ENCODE measurements at places on chromosomes 6 and 20.

- DNase-seq, result no peak
Measured at GRCh38 chr6:167796192-167796981, 30.3 kb upstream of the AFDN start.

- no peak for DNase-seq
Measured at GRCh38 chr6:7292596-7293255, 20.3 kb downstream of the SSR1 start.

DNA sequence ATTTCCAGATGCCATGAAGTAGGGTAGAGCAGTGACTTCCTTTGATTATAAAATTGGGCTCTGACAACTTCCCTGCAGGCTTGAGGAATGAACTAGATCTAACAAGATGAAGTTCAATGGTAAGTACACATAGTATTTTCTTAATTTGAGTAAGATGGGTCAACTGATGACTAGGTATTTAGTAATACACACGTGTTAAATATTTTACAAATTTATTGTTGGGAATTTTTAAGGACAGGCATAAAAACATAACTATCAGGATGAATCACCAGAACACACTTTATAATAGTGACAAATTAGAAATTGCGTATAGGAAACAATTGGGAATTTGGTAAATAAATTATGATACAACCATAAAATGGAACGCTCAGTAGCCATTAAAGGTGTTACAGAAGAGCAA is 762.4 kb upstream of the SLC35B3 start:
- no peak for DNase-seq

DNA sequence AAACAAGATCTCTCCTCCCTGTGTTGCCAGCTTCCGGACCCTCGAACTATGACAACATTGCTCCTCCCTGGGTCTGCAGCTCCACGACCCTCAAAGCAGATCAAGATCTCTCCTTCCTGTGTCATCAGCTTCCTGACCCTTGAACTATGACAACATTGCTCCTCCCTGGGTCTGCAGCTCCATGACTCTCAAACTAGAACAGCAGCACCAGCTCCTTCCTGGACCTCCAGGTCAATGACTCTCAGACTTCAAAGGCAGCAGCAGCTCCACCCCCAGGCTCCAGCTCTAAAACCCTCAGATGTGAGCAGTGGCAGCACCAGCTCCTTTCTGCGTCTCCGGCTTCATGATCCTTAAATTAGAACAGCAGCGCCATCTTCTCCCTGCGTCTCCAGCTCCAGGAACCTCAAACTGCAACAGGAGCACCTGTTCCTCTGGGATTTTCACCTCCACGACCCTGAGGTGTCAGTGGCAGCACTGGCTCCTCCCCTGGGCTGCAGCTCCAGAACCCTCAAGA is 341.0 kb upstream of the SULF2 start:
- DNase-seq, result no peak

DNA sequence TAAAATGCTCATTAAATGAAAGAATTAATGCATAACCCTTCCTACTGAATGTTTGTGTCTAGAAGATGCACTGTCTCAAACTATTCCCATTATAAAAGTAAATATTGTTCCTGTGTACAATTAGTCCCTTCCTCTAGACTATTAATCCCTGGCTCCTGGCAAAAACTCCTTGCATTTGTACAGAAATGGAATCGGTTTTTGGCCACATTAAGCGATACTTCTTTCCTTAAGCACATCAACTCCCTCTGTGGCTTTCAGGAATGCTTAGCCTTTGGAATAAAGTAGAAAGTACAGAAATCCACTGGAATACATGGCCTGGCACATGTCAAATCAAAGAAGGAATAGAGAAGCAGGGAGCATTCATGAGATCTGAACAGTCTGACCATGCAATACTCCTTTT is 179.8 kb downstream of the GMPR start:
- no peak for DNase-seq

- no peak for DNase-seq
Measured at GRCh38 chr20:43917380-43917779, 2.7 kb downstream of the TOX2 start.

DNA sequence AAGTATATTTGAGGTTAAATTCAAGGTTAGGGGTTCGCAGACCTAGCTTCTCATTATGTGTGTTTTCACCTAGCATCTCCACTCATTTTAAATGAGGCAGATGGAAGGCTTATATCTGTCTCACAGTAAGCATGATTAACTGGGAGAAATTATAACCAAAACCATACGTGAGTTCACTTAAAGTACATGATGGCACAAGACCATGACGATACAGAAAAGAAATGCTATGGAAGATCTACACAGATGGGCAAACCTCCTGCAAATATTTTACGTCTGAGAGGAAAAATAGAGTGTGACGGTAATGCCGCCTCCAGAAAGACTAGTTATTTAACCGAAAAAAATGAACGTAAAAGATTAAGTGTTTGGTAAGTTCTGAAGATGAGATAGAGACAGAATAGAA is 337.8 kb downstream of the FARS2 start:
- DNase-seq, result no peak

- DNase-seq, result no peak
Measured at GRCh38 chr6:16654701-16655100, 106.6 kb downstream of the ATXN1 start.

- DNase-seq, result no peak
Measured at GRCh38 chr6:74656453-74656852, 549.4 kb downstream of the COL12A1 start.

DNA sequence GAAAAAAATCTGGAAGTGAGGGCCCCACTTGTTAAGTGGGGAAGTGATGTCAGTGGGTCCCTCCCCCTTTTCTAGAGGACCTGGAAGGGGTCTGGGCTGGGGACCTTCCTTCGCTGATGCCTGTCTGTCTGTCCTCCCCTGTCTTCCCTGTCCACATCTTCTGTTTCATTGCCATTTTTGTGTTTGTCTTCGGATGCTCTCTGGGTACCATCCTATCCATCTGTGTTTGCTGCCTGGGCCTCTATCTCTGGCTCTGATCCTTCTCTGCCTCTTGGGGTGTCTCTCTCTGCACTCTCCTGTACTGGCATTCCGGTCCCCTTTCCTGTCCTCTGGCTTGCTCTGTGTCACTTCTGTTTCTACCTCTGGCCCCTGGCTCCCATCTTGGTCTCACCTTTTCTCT is 2.3 kb downstream of the TMEM151B start:
- no peak for DNase-seq

GRCh38 chr6:21506126-21506525 is 87.4 kb upstream of the SOX4 start:
- DNase-seq, result no peak

- DNase-seq, result no peak
Measured at GRCh38 chr6:142356201-142356883, 54.5 kb downstream of the ADGRG6 start.

DNA sequence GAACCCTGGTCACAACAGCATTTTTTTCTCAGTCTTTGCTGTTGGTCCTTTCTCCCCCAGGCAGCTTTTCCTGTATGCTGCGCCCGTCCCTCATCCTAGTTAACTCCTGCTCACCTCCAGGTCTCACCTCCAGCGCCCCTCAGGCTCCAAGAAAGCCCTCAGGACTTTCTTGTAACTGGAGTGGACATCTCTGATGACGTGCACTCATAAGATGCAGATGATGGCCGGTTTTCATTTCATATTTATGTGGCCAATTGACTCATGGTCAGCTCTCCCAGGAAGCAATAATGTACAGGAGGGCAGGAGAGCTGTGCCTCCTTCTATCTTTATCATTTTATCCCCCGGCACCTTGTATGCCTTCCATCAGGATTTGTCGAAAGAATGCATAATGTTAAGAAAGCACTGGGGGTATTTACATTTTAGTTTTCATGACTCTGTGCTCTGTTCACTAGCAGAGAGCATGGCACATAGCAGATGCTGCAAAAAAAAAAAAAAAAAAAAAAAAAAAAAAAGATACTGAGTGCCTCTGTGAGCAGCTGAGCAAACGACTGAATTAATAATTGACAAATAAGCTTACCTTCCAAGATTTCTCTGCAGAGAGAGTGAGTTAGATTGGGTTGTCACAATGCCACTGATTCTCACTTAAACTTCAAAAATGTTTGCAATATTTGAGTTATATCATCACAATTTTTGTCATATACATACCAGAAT is 170.2 kb downstream of the DOK5 start:
- no peak for DNase-seq

GRCh38 chr6:64049736-64050135 is 414.1 kb downstream of the PHF3 start:
- no peak for DNase-seq

DNA sequence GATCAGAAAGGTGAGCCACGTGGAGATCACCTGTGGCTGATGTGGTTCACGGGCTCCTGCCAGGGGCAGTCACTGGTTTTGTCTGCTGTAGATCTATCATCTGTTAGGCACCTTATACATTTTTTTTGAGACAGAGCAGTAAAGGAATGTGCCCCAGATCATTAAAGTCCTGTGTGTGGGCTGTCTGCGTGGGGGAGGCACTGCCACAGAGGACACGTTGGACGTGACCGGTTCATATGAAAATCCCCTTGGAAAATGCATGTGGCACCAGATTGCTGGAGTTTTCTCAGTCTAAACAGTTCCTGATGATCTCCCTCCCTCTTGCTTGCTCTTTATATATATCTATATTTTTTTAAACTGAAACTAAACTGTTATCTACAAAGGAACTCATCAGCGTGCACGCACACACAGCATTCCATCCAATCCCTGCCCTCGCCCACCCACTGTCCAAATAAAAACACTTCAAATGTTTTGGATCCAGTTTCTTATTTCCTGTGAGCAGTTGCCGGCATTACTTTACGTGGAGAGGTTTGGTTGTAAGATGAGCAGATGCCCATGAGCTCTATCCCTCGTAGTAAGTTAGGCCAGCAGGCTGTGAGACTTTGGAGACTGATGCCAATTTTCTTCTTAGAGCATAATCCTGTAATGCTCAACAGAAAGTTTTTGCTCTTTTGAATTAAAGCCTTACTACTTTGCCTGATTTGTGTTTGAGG is 161.6 kb upstream of the EXOC2 start:
- DNase-seq, result no peak

- no peak for DNase-seq
Measured at GRCh38 chr20:36819659-36820058, 46.1 kb upstream of the DSN1 start.

- DNase-seq, result no peak
Measured at GRCh38 chr6:27293436-27294098, 18.5 kb downstream of the POM121L2 start.

- DNase-seq, result no peak
Measured at GRCh38 chr6:97586344-97586743, 303.3 kb upstream of the MMS22L start.

- DNase-seq, result no peak
Measured at GRCh38 chr6:40558102-40558501, 29.1 kb downstream of the LRFN2 start.

GRCh38 chr6:142395768-142396231 is 94.0 kb downstream of the ADGRG6 start:
- no peak for DNase-seq

DNA sequence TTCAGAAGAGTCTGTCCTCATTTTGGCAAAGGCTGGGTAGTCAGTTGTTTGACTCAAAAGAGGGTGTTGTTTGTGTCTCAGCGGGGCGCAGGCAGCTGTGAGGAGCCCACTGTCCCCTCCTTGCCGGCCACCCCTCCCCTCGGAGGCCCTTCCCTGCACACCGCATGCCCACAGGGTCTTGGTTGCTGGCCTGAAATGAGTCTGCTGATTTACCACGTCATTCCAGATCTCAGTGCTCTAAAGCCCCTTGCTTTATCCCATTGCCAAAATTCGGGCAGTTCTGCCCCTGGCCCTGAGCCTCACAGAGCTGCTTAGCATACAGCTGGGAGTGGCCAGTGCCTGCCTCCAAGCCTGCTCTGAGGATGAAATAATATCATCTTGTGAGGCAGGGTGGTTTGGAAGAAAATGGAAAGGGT is 220.7 kb downstream of the UST start:
- no peak for DNase-seq

- no peak for DNase-seq
Measured at GRCh38 chr6:3233321-3233720, 5.9 kb upstream of the TUBB2B start.

GRCh38 chr6:170029416-170030283 is 261.2 kb downstream of the DLL1 start:
- no peak for DNase-seq

DNA sequence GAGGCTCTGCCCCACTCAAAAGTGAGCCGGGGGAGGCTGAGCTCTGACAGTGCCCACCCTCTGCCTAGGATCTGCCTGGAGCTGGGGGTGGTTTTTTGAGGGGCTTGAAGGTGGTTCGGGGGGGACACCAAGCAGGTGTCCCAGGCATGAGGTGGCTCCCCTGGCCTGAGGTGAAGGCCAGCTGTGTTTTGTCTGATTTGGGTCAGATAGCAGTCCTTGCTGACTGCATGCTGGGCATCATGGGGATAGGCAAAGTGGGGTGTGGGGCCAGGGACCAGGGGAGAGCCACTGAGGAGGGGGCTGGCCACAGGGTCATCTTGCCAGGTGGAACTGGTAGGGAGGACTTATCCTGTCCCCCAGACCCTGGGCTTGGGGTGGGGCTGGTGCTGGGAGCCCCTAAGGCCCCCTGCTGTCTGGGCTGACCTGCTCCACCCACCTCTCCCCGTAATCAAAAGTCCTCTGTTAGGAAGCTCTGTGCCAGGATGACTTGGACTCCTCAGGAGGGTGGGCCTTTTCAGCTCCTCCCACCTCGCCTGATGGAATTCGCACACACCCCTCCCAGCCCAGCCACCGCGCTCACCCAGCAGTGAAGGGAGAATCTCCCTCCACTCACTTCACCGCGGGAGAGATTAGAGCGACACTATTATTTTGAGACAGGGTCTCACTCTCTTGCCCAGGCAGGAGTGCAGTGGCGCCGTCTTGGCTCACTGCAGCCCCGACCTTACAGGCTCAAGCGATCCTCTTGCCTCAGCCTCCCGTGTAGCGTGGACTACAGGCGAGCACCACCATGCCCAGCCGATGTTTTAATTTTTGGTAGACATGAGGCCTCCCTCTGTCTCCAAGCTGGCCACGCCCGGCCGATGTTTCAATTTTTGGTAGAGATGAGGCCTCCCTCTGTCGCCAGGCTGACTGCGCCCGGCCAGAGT is 1.5 kb upstream of the COL9A3 start:
- DNase-seq, result no peak

- DNase-seq, result no peak
Measured at GRCh38 chr6:6402006-6402405, 81.5 kb upstream of the F13A1 start.

DNA sequence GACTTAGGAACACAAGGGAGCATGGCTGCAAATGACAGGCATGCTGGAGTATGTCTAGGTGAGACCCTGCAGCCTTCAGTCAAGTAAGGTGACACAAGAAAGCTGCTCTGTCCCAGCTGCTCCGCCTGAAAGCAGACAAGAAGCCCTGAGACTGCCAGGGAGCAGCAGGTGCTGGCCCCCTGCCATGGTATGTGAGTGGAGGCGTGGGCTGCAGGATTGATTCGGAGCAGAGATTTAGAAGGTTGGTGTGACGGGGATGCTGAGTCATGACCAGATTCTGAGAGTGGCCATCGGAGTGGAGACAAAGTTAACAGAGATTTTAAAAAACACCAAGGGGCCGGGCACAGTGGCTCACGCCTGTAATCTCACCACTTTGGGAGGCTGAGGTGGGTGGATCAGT is 17.8 kb downstream of the LRP11 start:
- no peak for DNase-seq

- no peak for DNase-seq
Measured at GRCh38 chr6:7304821-7305220, 8.2 kb downstream of the SSR1 start.

Measured in activated T-helper 1 cell treated with anti-CD3 and anti-CD28 coated beads, Interleukin-2, amount 50 U/mL, for 16 hours (primary cell).